ENCODE measurements at places on chromosomes 1 and 21.

- DNase-seq: no peak
Observed at GRCh38 chr1:222522105-222522915, 25.6 kb downstream of the HHIPL2 start.

- no peak for DNase-seq
Observed at GRCh38 chr1:35893051-35893879, 10.3 kb downstream of the AGO1 start.

- DNase-seq: no peak
Observed at GRCh38 chr1:230415405-230416132, 10.6 kb downstream of the PGBD5 start.

- peak; percentile 50 for DNase-seq
Observed at GRCh38 chr1:184664042-184664660, 90.5 kb downstream of the EDEM3 start.

- DNase-seq: no peak
Observed at GRCh38 chr1:29388170-29388569, 151.8 kb downstream of the PTPRU start.

GRCh38 chr1:75838079-75838478 lies 41.4 kb downstream of the MSH4 start:
- no peak for DNase-seq

DNA sequence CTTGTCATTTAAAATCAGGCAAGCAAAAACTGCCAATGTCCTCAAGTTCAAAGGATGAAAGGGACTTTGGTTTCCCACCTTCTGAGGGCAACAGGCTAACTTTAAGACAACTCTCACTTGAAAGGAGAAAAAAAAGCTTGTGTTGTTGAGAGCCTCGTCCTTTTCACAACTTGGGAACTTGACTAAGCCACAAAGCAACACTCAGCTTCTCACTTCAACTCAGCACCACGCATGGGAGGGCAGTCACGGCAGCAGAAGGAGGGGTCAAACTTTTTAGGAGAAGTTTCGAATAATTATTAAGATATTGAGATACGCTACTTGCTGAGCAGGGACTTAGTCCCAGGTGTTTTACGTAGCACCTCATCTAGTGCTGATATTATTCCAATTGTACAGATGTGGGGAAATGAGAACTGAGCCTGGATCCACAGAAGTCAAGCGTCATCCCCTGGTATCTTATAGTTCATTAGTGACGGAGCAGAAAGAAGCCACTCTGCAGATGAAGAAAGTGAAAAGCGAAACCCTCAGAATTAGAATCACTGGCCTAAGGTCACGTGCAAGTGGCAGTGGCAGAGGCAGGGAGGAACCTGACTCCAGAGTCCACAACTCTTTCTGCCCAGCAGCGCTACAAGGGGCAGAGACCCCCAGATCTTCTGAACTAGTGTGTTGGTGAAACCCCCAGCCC lies 83.6 kb downstream of the JAK1 start:
- DNase-seq: no peak

- DNase-seq: peak; percentile 15
Observed at GRCh38 chr1:205365945-205366463, 9.3 kb upstream of the KLHDC8A start.
